ENCODE measurements at places on chromosomes 16 and 17. TPM values are rescaled to one million over a fixed set of nuclear protein-coding genes. Genes with fewer than 3 reads are reported as not detected.

GRCh38 chr16:68031951-68032350 lies 8.9 kb downstream of the DUS2 start:
- DNase-seq: peak; percentile 2

DNA sequence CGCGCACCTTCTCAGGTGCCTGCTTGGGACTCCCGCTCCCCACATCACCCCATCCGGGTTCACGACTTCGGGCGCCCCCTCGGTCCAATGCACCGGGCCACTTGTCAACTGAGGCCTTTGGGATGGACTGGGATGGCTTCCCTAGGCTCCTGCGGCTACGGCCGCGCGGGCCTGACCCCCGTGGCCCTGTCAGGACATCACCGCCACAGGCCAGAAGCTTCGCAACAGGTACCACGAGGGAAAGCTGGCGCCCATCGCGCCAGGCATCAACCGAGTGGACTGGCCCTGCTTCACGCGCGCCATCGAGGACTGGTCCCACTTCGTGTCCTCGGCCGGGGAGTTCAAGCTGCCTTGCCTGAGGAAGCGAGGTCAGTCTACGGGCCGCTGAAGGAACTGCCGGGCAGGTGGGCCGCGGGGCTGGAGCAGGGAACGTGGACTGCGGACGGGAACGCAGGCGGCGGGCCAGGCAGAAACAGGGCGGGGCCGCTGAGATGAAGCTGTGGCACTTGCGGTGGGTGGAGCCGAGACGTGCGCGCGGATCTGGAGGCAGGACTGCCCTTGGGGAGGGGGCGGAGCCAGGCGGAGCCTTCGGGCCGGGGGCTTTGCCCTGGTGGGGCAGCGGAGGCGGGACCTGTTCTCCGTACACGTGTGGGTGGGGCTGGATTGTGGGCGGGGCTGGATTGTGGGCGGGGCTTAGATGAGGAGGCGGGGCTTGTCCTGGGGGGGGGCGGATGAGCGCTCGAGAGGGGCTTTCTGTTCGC lies 13.7 kb upstream of the CNGB1 start:
- DNase-seq: peak; percentile 93

- DNase-seq: no peak
Measured at GRCh38 chr16:73483934-73484711, 436.2 kb upstream of the ZFHX3 start.

GRCh38 chr17:70825321-70826125 lies 656.2 kb downstream of the KCNJ2 start:
- no peak for DNase-seq

DNA sequence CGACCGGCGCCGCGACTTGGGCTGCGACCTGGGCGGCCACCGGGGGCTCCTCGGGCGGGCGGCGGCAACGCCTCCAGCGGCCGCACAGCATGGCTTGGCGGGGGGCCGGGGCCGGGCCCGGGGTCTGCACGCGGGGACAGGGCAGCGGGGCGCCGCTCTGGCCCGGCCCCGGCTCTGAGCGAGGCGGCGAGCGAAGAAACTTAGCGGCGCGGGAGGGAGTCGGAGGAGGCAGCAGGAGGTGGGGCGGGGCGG lies at the start of gene PLCD3:
TSS of gene PLCD3 (minus strand) at position 196 of the 252 bp plus-strand sequence. CDS start at position 91, 105 bp downstream.
- DNase-seq: no peak

- no peak for DNase-seq
Measured at GRCh38 chr16:23128056-23128455, 21.2 kb downstream of the USP31 start.

DNA sequence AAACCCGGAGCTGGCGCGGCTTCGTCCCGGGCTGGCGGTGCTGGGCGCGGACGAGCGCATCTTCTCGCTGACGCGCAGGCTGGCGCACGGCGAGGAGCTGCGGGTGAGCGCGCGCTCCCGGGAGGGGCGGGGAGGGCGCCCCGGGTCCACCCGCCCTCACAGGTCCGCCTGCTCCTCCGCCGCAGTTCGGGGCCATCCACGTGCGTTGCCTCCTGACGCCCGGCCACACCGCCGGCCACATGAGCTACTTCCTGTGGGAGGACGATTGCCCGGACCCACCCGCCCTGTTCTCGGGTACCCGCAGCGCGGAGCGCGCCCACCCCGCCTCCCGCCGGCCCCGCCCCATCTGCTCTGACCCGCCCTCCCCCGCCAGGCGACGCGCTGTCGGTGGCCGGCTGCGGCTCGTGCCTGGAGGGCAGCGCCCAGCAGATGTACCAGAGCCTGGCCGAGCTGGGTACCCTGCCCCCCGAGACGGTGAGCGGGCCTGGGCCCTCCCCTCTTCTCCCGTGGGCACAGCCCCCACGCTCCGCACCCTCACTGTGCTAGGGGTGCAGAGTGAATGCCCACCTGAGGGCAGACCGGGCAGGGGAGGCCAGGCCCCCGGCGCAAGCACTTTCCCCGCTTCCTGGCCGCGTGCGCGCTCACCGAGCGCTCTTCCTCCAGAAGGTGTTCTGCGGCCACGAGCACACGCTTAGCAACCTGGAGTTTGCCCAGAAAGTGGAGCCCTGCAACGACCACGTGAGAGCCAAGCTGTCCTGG lies 1.4 kb downstream of the HAGHL start:
- peak; percentile 83 for DNase-seq

Gene PLCG2
- 1.6 TPM for polyA plus RNA-seq

Gene PIK3R5
- polyA plus RNA-seq: 12.4 TPM

Gene AMFR
- polyA plus RNA-seq: 24.6 TPM

Gene C17orf50
- not detected for polyA plus RNA-seq

Gene FBXL20
- 4.2 TPM for polyA plus RNA-seq

Gene KCNJ18
- polyA plus RNA-seq: not detected

Gene ATXN2L
- polyA plus RNA-seq: 30.0 TPM
